Adrenal gland (tissue), 19 donors: ENCODE measurements at places on chromosomes 6 and 20. TPM values are rescaled to one million over a fixed set of nuclear protein-coding genes. Genes with fewer than 3 reads are reported as not detected.

DNA sequence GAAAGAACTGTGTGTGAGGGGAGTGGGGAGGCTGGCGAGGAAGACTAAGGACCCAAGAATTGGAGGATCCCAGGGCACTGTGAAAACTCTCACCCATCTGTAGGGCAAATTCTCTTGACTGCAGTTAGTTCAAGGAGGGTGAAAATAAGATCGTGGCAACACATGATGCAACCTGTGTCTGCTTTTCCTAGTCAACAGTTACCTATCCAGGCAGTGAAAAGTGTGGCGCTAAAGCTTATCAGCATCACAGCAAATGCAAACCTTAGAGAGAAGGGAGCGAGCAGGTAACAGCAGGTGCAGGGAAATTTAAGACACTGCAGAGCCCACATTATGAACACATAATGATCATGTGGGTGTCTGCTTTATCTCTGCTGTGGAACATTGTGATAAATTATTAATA lies 97.7 kb upstream of the SGK1 start:
- H3K4me1 ChIP-seq, result no peaks in the 10 kb centered on the region
- DNase-seq, result no peak
- no peaks in the 10 kb centered on the region for H3K27me3 ChIP-seq

DNA sequence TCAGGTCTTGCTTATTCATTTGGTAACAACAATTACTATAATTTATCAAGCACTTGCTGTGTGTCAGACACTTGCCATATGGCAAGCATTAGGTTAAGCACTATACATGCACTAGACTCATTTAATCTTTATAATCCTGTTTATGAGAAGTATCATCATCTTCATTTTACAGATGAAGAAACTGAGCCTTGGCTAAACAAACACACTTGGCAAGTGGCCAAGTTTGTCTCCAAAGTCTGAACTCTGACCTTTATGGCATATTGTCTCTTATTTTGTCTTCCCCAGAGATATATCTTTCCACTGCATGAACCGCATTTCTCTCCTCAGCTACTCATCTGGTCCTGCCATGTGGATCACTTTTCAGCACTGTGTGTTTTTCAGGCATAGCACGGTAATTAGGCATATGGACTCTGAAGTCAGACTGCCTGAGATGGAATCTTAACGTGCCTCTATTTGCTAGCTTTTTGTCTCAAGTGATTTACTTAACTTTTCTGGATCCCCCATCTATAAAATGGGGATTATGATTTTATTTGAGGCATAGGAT lies 4.7 kb downstream of the ADGRF5 start:
- H3K4me3 ChIP-seq, result no peak overlapping the region
- H3K4me1 ChIP-seq, result peaks cover 17% of the 10 kb centered on the region
- H3K27ac ChIP-seq, result no peak overlapping the region
- DNase-seq, result no peak

DNA sequence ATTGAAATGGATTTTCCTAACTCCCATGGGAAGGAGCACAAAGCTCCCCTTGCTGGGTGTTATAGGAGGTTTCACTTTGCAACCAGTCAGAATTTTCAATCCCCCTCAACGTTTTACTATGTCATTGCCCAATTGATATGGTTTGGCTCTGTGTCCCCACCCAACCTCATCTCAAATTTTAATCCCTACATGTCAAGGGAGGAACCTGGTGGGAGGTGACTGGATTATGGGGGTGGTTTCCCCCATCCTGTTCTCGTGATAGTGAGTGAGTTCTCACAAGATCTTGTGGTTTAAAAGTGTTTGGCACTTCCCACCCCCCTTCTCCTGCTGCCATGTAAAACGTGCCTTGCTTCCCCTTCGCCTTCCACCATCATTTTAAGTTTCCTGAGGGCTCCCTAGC lies 62.9 kb downstream of the ZMYND8 start:
- no peak for DNase-seq
- no peak overlapping the region for H3K4me3 ChIP-seq

DNA sequence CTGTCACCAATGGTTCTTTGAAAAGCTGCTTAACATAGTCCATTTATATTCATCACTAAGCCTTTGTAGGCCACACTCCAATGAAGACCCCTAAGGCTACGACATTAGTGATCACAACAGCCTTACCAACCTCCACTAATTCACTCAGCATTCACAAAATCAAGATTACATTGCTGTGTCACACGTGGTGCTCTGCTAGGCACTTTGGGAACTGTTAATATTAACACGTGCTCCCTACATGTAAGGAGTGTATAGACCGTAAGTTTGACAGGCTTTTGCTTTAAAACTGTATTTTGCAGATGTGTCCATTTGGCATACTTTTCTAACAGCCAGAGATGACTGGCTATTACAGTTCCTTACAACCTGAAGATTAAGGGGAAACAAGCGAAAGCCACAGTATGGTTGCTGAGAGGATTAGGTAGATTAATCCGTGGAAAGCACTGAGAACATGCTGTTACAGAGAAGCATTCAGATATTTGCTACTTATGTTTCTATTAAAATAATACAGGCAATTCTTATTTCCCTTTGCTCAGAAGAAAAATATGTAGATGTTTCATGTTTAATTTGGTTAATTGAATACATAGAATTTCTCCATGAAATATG lies 69.7 kb downstream of the SAMD3 start:
- H3K27ac ChIP-seq, result no peak overlapping the region
- no peaks in the 10 kb centered on the region for H3K36me3 ChIP-seq
- no peak for DNase-seq
- no peaks in the 10 kb centered on the region for H3K4me1 ChIP-seq
- no peak overlapping the region for H3K4me3 ChIP-seq
- H3K27me3 ChIP-seq, result no peaks in the 10 kb centered on the region

- no peak overlapping the region for H3K27ac ChIP-seq
- H3K36me3 ChIP-seq, result no peaks in the 10 kb centered on the region
- H3K27me3 ChIP-seq, result no peaks in the 10 kb centered on the region
- no peak overlapping the region for H3K4me3 ChIP-seq
- no peaks in the 10 kb centered on the region for H3K4me1 ChIP-seq
- peak; percentile 87 for DNase-seq
Observed at GRCh38 chr6:14130435-14131075, 13.0 kb downstream of the CD83 start.

DNA sequence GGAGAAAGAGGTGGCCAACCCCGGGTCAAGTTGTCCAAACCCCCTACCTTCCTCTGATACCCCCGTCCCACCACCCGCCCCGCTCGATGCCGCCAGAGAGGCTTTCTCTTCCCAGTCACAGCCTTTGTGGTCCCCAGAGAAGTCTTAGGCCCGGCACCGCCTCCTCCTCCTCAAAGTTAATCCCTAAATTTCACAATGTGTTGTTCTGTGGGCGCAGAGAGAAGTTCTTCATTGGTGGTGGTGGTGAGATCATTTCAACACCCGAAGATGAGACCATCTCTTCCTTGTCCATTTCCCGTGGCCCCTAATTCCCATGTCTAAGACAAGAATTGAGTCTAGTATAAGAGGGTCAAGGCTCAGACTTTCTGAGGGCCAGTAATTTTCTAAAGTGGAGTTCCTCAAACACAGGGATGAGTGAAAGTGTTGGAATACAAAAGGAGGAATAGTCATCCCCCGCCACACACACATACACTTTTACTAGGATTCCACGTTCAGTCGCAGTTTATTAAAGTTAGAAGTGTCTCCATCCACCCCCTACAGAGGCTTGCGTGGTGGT lies 10.4 kb downstream of the TRIM31 start:
- no peaks in the 10 kb centered on the region for H3K36me3 ChIP-seq
- DNase-seq, result peak; percentile 33
- H3K27ac ChIP-seq, result peak overlapping the region; percentile 81
- H3K27me3 ChIP-seq, result no peaks in the 10 kb centered on the region

DNA sequence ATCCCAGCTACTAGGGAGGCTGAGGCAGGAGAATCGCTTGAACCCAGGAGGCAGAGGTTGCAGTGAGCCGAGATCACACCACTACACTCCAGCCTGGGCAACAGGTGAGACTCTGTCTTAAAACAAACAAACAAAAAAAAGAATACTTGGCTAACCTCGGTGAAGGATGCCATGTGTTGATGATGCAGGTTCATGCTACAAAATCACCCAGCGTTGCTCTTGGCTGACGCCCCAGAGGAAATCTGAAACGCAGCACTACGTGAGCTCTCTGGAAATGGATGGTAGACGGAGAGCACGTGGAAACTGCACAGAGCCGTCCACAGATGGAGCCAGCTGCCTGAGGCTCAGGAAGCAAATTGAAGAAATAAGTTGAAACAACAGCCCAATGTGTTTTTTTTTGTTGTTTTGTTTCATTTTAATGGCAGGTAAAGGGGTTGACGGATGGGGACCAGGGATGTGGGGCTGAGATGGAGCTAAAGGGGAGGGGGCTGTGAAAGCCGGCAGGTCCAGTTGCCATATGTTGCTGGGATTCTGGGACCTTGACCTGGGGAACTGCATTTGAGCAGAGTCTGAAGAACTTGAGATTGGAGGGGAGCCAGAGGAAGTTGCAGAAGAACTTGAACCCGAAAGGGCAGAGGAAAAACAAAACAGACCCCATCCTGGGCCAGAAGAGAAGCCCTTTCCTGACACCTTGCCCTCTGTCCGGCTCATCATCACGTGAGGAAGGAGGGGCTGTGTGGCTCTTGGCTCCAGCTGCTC lies 12.8 kb upstream of the MANBAL start:
- H3K4me1 ChIP-seq, result peaks cover 11% of the 10 kb centered on the region
- H3K27me3 ChIP-seq, result no peaks in the 10 kb centered on the region
- DNase-seq, result peak; percentile 87
- H3K4me3 ChIP-seq, result no peak overlapping the region
- peak overlapping the region; percentile 82 for H3K27ac ChIP-seq

- DNase-seq, result no peak
- H3K27me3 ChIP-seq, result no peaks in the 10 kb centered on the region
- no peaks in the 10 kb centered on the region for H3K36me3 ChIP-seq
- H3K4me3 ChIP-seq, result no peak overlapping the region
- H3K4me1 ChIP-seq, result no peaks in the 10 kb centered on the region
Observed at GRCh38 chr6:151749341-151749740, 58.1 kb upstream of the ESR1 start.

DNA sequence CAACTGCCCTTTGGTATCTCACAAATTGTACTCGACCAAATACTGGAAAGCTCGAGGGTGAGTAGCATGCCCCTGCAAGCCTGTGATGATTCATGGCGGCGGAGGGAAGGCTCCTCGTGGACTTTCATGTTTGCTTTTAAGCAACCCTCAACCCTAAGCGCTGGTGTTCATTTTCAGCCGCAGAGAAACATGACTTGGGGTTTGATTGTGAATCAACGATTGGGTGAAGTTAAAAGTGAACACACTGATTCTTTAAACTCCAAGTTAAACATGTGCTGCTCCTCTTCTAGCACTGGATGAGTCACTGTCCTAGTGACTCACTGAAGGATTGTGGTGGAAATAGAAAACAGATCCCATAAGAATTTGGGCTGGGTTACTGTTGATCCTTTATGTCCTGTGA lies 8.3 kb downstream of the CD109 start:
- H3K4me1 ChIP-seq, result no peaks in the 10 kb centered on the region
- H3K27me3 ChIP-seq, result peaks cover 5% of the 10 kb centered on the region
- H3K27ac ChIP-seq, result no peak overlapping the region
- H3K4me3 ChIP-seq, result no peak overlapping the region

- H3K27ac ChIP-seq, result no peak overlapping the region
- H3K27me3 ChIP-seq, result no peaks in the 10 kb centered on the region
- H3K4me3 ChIP-seq, result no peak overlapping the region
- no peaks in the 10 kb centered on the region for H3K36me3 ChIP-seq
- no peaks in the 10 kb centered on the region for H3K4me1 ChIP-seq
- no peak for DNase-seq
Observed at GRCh38 chr6:164455835-164456234, 853.6 kb downstream of the C6orf118 start.

DNA sequence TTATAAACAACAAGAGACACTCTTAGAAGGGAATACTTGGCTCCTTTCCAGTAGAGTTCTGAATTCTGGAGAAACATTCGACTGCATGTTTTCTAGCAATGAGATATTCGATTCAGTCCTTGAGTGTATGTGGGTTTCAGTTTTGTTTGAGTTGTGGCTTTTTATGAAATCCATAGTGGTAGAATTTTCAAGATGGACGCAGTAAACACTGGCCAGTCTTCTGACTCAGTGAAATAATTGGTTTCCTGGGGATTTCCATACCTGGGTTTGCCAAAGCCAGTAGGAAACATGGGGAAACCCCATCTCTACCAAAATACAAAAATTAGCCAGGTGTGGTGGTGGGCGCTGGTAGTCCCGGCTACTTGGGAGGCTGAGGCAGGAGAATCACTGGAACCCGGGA lies 273.5 kb upstream of the PLCB4 start:
- no peaks in the 10 kb centered on the region for H3K4me1 ChIP-seq
- no peaks in the 10 kb centered on the region for H3K27me3 ChIP-seq
- H3K4me3 ChIP-seq, result no peak overlapping the region
- DNase-seq, result no peak

GRCh38 chr20:40982415-40983145 lies 46.0 kb upstream of the TOP1 start:
- H3K27ac ChIP-seq, result no peak overlapping the region
- no peaks in the 10 kb centered on the region for H3K36me3 ChIP-seq
- no peak overlapping the region for H3K4me3 ChIP-seq
- no peaks in the 10 kb centered on the region for H3K4me1 ChIP-seq
- H3K27me3 ChIP-seq, result no peaks in the 10 kb centered on the region

GRCh38 chr20:46609043-46609442 lies 42.2 kb downstream of the SLC13A3 start:
- no peaks in the 10 kb centered on the region for H3K27me3 ChIP-seq
- no peaks in the 10 kb centered on the region for H3K36me3 ChIP-seq
- no peak overlapping the region for H3K4me3 ChIP-seq
- no peaks in the 10 kb centered on the region for H3K4me1 ChIP-seq

- H3K36me3 ChIP-seq, result no peaks in the 10 kb centered on the region
- no peaks in the 10 kb centered on the region for H3K27me3 ChIP-seq
- H3K4me3 ChIP-seq, result no peak overlapping the region
- peak; percentile 46 for DNase-seq
Observed at GRCh38 chr6:142846883-142847287, 98.1 kb downstream of the HIVEP2 start.

DNA sequence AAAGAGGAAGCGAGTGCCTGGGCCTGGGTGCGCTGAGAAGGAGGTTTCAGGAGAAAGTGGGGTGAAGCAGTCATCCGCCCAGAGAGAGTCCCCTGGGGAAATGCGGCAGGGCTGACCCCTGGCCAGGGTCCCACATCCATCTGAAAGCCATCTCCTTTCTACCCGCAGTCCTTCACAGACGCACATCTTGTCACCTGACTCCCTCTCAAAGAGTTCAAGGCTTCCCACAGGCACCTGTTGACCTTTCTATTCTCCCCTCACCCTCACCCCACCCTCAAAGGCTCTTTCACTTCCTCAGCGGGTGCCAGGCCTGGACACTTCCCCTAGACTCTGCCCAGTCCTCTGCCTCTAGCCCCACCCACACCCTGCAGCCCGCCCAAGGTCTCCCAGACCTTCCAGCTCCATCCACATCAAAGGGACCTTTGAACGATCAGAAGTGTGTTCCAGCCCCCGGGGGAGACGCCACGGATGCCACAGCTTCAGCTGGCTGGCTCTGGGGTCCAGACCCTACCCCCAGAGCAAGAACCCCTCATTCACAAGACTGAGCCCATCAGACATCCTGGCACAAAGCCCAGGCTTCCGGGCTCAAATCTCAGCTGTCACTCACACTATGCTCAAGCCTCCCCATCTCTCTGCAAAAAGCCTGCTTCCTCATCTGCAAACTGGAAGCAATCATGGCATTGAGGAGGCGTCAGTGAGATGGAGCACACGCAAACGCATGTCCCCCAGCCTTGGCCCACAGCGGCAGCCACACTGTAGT lies 2.1 kb downstream of the CTSZ start:
- no peaks in the 10 kb centered on the region for H3K27me3 ChIP-seq
- DNase-seq, result peak; percentile 73
- H3K4me1 ChIP-seq, result peaks cover 34% of the 10 kb centered on the region
- peak overlapping the region; percentile 75 for H3K27ac ChIP-seq
- H3K36me3 ChIP-seq, result no peaks in the 10 kb centered on the region

The COL19A1 gene
- not detected for total RNA-seq

The WFDC5 gene
- total RNA-seq, result not detected

The TMEM151B gene
- 0.11 TPM for total RNA-seq

The FAM162B gene
- 9.6 TPM for total RNA-seq

The INSM1 gene
- total RNA-seq, result not detected

The PDYN gene
- total RNA-seq, result not detected
